ENCODE measurements at places on chromosomes 5 and 9. TPM values are rescaled to one million over a fixed set of nuclear protein-coding genes. Genes with fewer than 3 reads are reported as not detected.

Gene SHISAL2B
- polyA plus RNA-seq: not detected

Gene CD180
- not detected for polyA plus RNA-seq

Gene SLC9A3
- 2.3 TPM for polyA plus RNA-seq

Gene STPG3
- polyA plus RNA-seq: not detected

Gene FAM151B
- 1.7 TPM for polyA plus RNA-seq

Gene CAAP1
- 10.4 TPM for polyA plus RNA-seq

Gene TEX48
- polyA plus RNA-seq: not detected

Gene FCN1
- not detected for polyA plus RNA-seq

Gene PCDHGB4
- polyA plus RNA-seq: 2.1 TPM

Gene IL9
- not detected for polyA plus RNA-seq

Gene MROH2B
- not detected for polyA plus RNA-seq

Gene SLC6A19
- not detected for polyA plus RNA-seq

Gene SLC25A46
- polyA plus RNA-seq: 42.2 TPM

Gene EQTN
- 15.1 TPM for polyA plus RNA-seq

Gene SMC2
- 46.0 TPM for polyA plus RNA-seq

Gene SOX30
- polyA plus RNA-seq: 0.95 TPM

Gene TTC23L
- 0.29 TPM for polyA plus RNA-seq

Gene GLRA1
- 0.35 TPM for polyA plus RNA-seq

Gene GRXCR2
- polyA plus RNA-seq: not detected

Gene AHRR
- polyA plus RNA-seq: not detected
